ENCODE measurements at places on chromosomes 1 and 21. TPM values are rescaled to one million over a fixed set of nuclear protein-coding genes. Genes with fewer than 3 reads are reported as not detected.
A peak's percentile ranks its signal among the peaks of the same experiment; 100 is the strongest.

GRCh38 chr1:53578358-53578757 is 119.2 kb downstream of the DMRTB1 start:
- H3K4me3 ChIP-seq = no peak overlapping the region
- H3K27me3 ChIP-seq = no peaks in the 10 kb centered on the region
- H3K27ac ChIP-seq = no peak overlapping the region
- no peak for DNase-seq
- H3K36me3 ChIP-seq = no peaks in the 10 kb centered on the region
- H3K4me1 ChIP-seq = no peaks in the 10 kb centered on the region

- DNase-seq = no peak
- no peaks in the 10 kb centered on the region for H3K4me1 ChIP-seq
- H3K27me3 ChIP-seq = no peaks in the 10 kb centered on the region
- no peak overlapping the region for H3K27ac ChIP-seq
- H3K4me3 ChIP-seq = no peak overlapping the region
- no peaks in the 10 kb centered on the region for H3K36me3 ChIP-seq
Observed at GRCh38 chr1:53656747-53657530, 82.0 kb downstream of the GLIS1 start.

The ZDHHC18 gene
- 13.3 TPM for total RNA-seq

The C1orf116 gene
- 0.14 TPM for total RNA-seq

DNA sequence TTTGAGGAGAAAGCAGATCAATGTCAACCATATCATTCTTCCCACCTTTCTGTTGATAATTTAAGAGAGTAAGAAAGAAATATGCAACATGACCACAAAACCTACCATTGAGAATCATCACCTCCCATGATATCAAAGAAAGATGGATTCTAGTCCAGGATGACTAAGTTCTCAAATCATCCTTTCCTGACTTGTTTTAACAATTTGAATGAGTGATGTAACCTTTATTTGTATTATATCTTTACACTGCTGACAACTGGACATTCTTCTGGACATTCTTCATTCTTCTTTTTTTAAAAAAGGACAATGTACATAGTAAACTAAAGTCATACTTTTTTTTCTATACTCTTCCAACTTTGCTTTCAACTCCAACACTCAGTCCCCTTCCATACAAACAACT is 9.5 kb downstream of the PSMB4 start:
- no peaks in the 10 kb centered on the region for H3K4me1 ChIP-seq
- H3K36me3 ChIP-seq = peaks cover 67% of the 10 kb centered on the region
- no peak for DNase-seq
- no peak overlapping the region for H3K27ac ChIP-seq

DNA sequence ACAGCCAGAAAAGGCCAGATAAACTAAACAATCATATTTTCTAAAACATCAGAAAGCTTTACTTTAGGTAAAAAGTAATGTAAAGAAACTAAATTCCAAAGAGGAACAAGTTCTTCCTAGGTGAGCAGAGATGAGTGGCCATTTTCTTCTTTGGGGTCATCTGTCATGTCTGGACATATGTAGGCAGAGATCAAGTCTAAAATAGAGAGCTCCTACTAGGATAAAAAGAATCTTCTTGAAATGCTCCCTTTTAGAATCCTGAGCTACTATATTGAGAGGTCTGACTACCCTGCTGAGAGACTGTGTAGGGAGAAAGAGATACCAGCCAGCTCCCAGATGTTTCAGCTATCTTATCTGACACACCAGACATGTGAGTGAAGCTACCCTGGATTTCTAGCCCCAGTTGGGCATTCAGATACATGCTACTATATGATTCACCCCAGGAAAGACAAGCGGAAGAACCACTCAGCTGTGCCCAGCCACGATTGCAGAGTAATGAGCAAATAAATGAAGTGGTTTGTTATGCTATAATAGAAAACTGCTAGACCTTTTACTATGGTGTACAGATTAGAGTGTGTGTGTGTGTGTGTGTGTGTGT is 80.1 kb downstream of the TTLL7 start:
- H3K4me3 ChIP-seq = no peak overlapping the region
- no peak for DNase-seq
- H3K27me3 ChIP-seq = no peaks in the 10 kb centered on the region
- no peaks in the 10 kb centered on the region for H3K4me1 ChIP-seq
- no peak overlapping the region for H3K27ac ChIP-seq

- peak overlapping the region; percentile 99 for H3K27ac ChIP-seq
- peaks cover 43% of the 10 kb centered on the region for H3K4me1 ChIP-seq
- H3K4me3 ChIP-seq = peak overlapping the region; percentile 72
Observed at GRCh38 chr21:46634966-46635323, 529 bp upstream of the PRMT2 start.

Measured in thoracic aorta (tissue), 2 donors.